ENCODE measurements at places on chromosomes 3 and 15. TPM values are rescaled to one million over a fixed set of nuclear protein-coding genes. Genes with fewer than 3 reads are reported as not detected.

GRCh38 chr3:12904951-12905315, 63.6 kb upstream of the RPL32 start:
- DNase-seq = no peak
- no peak overlapping the region for H3K4me3 ChIP-seq
- peaks cover 19% of the 10 kb centered on the region for H3K36me3 ChIP-seq
- no peak overlapping the region for H3K27ac ChIP-seq

GRCh38 chr3:25723802-25724201, 59.1 kb upstream of the TOP2B start:
- no peak overlapping the region for H3K27ac ChIP-seq
- no peak for DNase-seq
- no peaks in the 10 kb centered on the region for H3K27me3 ChIP-seq
- H3K36me3 ChIP-seq = peaks cover 10% of the 10 kb centered on the region

GRCh38 chr3:176583956-176584355, 613.3 kb downstream of the TBL1XR1 start:
- no peaks in the 10 kb centered on the region for H3K36me3 ChIP-seq
- no peak overlapping the region for H3K4me3 ChIP-seq
- no peak for DNase-seq
- no peaks in the 10 kb centered on the region for H3K27me3 ChIP-seq
- H3K4me1 ChIP-seq = no peaks in the 10 kb centered on the region
- no peak overlapping the region for H3K27ac ChIP-seq

DNA sequence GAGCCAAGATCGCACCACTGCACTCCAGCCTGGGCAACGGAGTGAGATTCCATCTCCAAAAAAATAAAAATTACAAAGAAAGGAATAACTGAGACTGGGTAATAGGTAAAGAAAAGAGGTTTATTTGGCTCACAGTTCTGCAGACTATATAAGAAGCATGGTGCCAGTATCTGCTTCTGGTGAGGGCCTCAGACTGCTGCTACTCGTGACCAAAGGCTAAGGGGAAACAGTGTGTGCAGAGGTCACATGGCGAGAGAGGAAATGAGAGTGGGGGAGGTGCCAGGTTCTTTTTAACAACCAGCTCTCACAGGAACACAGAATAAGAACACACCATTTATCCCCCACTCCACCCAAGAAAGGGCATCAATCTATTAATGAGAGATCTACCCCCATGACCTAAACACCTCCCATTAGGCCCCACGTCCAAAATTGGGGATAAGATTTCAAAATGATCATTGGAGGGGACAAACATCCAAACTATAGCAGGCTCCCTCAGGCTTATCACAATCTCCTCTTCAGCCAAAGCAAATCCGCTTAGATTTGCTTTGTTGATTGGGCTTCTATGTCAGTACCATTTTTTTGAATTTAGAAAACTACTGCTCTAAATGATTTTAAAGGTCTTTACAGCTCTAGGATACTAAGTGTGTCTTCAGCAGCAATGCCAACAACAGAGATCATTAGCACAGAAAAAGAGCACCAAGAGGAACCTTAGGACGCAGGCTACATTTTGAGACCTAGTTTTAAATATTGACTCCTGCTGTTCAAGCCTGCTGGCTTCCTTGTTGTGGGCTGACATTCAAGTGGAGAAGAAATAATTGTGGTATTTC, 84.2 kb upstream of the TBL1XR1 start:
- no peak overlapping the region for H3K4me3 ChIP-seq

- no peaks in the 10 kb centered on the region for H3K36me3 ChIP-seq
- H3K4me3 ChIP-seq = no peak overlapping the region
- DNase-seq = no peak
- H3K27me3 ChIP-seq = no peaks in the 10 kb centered on the region
- no peak overlapping the region for H3K27ac ChIP-seq
These were observed 106.4 kb downstream of the EPHB1 start for GRCh38 chr3:134901461-134901860.

Gene CTXN2
- not detected for total RNA-seq

Gene INO80
- total RNA-seq = 18.5 TPM
